ENCODE measurements at places on chromosomes 3 and 15.
A peak's percentile ranks its signal among the peaks of the same experiment; 100 is the strongest.

DNA sequence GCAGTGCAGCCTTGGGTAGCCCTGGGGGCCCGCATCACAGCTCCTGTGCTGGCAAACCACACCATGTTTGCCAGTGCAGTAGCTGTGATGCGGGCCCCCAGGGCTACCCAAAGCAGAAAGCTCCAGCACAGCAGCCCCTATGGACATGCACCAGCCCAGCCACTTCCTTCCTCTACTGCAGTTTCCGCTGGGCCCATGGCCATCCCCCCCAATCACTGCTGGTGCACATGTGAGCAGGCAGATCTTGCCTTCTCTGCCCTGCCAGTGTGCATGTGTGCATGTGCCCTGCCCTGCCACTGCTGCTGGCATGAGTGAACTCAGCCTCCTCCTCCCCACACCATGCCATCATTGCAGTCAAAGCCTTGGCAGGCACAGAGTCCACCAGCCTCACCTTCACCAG, 20.1 kb upstream of the MINAR1 start:
- DNase-seq: no peak

DNA sequence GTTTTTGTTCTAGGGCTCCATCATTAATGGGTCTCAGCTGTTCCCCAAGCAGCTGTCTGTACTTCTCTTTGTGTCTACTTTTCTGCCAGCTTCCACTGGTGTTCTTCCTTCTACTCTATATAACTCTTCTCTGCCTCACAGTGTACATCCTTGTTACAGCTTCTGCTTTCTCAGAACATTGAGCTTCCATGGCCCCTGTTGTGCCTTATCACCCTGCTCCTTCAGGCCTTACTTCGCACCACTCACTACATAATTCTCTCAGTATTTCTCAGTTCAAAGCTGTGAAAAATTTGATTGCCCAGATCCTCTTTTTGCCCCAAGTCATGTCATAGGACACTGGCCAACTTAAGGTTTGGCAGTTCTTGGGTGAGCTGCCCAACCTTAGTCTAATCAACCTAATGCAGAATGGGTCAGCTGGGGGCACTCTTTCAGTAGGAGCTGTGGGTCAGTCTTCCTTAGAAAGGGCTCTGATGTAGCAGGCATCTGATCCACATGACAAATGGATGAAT, 28.9 kb downstream of the CSTA start:
- no peak for DNase-seq

GRCh38 chr3:113096188-113096892, 105.6 kb downstream of the GTPBP8 start:
- DNase-seq: no peak

- DNase-seq: no peak
Observed at GRCh38 chr15:49697121-49697520, 76.3 kb downstream of the DTWD1 start.

GRCh38 chr3:124777762-124778470, 47.7 kb downstream of the UMPS start:
- DNase-seq: no peak

- peak; percentile 16 for DNase-seq
Observed at GRCh38 chr15:70308011-70308734, 210.5 kb upstream of the TLE3 start.

- no peak for DNase-seq
Observed at GRCh38 chr3:87793337-87793877, 265.4 kb downstream of the CGGBP1 start.

DNA sequence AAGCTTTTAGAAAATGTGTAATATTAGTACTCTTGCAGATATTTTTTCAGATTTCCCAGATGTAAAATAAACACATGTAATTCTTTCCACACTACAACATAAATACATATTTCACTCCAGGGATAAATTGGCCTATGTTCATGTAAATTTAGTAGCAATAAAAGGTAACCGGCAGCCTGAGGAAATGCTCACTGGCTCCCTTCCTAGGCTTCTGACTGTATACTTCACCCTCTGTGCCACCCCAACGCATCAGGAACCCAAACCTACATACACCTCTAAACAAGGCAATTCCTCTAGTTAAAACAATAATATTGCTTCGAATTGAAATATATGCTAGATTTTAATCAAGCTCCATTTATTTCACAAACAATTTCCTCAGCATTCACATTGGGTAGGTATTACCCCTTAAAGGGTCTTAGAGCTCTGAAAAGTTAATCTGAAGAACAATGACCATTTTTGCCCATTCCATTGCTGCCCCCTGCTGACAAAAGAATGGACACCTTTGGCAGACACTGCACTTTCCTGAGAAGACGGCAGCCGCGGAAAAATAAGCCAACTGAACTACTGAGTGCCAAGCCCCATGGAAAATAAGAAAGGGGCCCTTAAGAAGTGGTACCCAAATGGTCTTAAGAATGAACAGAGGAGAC, 212.5 kb downstream of the OSBPL10 start:
- peak; percentile 50 for DNase-seq

- DNase-seq: no peak
Observed at GRCh38 chr3:188792793-188793192, 379.0 kb upstream of the TPRG1 start.

GRCh38 chr15:73010154-73011152, 41.8 kb upstream of the NEO1 start:
- no peak for DNase-seq

DNA sequence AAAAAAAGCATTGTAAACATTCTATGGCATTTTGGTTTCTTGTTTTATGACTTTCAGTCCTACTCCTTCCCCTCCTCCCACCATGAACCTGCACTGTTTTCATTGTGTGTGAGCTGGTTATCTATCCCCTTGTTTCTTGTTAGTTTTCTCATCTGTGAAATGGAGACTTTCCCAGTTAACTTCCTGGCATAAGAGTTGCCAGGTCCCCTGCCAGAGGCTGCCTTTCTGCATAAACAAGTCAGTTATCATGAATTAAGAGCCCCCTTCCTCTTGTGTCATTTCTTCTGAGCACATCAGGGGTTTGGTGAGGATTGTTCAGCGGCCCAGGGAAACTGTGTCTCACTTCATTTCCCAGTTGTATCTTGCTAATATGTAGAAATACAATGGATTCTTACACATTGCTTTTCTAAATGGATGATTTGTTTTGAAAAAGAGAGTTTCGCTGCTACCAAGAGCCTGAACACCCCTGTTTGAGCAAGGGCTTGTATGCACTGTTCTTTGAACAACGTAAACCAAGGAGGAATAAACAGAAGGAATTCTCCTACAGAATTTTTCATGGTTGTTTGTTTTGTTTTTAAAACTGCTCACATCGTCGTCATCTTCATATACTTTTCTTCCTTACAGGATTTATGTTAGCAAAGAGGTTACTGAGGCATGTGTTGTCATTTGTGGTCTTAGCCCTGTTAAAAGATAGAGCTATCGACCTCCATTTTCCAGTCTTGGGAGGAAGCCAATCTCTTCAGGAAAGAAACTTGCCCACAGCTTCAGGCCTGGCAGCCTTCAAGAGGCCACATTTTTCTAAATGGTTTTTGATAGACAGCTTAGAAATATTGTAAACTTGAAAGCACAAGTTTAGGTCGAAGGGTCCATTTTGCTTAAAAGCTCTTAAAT, 144.6 kb upstream of the IL12A start:
- no peak for DNase-seq

GRCh38 chr15:26630857-26631256, 142.0 kb downstream of the GABRB3 start:
- no peak for DNase-seq

DNA sequence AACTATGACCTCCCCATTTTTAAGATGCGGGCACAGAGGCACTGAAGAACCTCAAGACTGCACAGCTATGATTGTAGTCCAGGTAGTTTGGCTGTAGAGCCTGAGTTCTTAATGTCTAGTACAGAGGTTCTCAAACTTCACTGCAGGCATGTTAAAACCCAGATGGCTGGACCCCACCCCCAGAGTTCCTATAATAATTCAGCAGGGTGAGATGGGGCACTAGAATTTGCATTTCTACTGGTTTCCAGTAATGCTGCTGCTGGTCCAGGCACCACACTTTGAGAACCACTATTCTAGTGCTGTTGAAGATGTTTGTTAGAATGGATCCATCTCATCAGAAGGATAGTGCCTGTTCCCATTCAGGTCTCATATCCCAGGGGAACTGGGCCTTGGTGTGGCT, 274.9 kb downstream of the ABHD5 start:
- DNase-seq: no peak

- no peak for DNase-seq
Observed at GRCh38 chr15:26831951-26832350, 34.9 kb upstream of the GABRA5 start.

DNA sequence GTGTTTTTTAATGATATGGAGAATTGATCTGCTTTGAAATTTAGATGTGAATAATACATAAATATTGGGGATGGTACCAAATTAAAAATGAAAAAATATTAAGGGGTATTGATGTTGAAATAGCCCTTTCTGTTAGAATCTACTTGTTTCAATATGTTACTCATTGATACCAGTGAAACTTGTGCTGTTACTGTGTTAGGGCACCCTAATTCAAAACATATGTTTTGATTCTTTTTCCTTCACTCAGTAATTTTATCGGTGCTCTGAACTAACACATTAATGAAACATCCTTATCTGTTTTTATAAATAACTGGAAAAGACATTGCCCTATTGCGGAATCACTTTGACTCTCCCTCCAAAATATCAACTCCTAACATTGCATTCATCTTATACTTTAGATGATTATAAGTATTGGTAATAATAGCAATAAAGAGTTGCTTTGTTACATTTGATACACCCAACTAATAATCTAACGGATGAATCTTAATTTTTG, 52.0 kb upstream of the CCNB2 start:
- DNase-seq: no peak

DNA sequence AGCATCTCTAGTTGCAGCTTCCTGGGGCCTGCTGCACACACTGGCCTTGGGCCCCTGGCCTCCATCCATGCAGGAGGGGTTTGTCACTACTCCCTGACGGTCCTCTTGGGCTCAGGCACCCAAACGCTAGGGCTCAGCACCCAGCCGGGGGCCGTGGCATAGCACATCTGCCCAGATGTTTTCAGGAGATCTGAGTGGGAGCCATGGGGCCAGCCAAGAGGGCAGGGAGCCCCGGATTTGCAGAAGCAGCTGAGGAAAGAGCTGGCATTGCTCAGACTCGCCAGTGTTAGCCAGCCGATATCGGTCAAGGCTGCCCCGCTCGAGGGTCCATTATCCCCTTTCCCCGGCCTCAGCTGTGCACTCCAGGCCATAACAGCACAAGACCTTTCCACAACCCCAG, 1.5 kb upstream of the ALDH1A3 start:
- DNase-seq: no peak

DNA sequence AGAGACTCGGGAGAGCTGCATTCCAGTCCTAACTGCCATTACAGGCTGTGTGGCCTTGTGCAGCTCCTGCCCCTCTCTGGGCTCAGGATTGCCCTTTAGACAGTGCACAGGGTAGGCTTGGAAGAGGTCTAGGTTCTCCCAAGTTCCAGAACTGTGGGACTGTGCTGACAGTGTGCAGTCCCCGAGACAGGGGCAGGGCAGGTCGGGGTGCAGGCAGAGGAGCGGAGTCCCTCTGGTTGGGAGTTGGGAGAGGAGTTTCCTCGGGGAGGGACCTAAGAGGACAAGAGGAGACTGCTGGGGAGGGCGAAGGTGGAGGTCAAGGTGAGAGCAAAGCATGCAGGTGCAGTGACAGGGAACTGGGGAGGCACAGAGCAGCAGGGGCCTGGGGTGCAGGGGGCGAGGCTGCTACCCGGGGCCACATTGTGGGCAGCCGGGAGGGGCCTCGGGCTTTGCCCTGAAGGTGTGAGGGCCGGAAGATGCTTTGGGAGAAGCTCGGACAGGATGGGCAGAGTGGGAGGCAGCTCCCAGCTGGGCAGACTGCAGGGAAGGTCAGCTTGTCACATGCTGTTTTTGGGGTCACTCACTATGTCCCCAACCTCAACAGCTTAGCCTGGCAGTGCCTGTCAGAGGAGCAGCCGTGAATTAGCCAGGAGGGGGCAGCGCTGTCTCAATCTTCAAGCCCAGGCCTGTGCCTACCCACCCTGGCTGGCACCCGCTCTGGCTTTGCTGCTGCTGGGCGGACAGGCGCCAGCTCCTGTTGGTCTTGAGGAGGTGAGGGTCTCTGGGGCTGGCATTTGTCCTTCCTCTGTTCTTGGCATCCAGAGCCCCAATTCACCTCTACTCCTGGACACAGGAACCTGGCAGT, 15.4 kb upstream of the CSPG4 start:
- DNase-seq: peak; percentile 76

GRCh38 chr3:5729852-5730251, 542.3 kb downstream of the EDEM1 start:
- DNase-seq: no peak

- DNase-seq: no peak
Observed at GRCh38 chr3:71964170-71964569, 179.2 kb upstream of the PROK2 start.
